ENCODE measurements at places on chromosomes 12 and 14.

- no peak for DNase-seq
Measured at GRCh38 chr12:81294325-81295190, 216.7 kb downstream of the ACSS3 start.

DNA sequence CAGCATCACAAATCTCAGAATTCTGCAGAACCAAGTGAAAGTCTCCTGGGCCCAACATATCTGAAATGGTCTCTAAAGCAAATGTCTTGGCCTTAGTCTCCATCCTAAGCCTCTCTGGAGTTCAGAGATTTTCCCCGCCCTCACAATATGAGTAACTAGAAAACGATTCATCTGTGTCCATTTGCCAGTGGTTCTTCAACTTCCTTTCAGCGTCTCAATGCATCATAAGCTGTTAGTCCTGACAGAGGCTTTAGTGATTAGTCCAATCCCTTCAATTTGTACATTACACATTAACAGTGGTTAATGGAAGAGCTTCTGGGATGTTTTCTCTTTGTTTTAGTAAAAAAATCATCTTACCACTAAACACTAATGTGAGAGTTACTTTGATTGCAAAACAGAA, 17.4 kb downstream of the NPC2 start:
- no peak for DNase-seq

DNA sequence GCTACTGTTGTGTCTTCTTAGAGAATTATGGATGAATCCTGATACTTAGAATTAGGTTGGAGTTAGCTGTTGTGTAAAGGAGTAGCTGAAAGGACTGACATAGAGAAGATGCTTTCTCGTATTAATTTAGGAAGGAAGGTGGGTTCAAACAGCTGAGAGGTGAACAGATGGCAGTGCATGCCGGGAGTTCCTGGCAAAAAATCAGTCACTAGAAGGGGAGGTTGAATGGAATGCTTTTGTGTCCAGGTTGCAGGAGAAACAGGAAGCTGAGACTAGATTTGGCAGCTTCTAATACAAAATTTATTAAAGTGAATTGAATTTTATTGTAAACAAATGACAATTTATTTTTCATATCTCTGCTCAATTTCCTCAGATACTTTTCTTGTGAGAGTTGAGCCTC, 70.8 kb downstream of the BTG1 start:
- no peak for DNase-seq

DNA sequence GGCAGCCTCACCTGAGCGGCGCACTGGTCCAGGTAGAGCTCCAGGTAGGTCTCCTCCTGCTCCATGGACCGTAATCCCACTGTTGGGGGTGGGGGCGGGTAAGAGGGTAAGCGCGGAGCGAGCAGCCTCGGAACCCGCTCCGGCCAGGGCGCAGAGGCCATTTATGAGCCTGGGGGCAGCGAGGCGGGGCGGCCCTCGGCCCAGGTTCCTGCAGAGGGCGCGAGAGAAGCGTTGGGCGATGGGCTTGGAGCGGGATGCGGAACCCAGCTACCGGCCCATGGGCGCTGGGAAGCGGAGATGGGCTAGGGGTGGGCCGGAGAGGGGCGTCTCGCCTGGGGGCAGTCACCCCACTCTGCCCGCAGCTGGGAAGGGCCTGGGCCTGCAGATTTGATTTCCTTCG, at the start of gene TBPL2:
Gene TBPL2 (minus strand): TSS at position 232 of the 400 bp plus-strand sequence. CDS start 167 bp downstream, at position 65.
- DNase-seq, result no peak

DNA sequence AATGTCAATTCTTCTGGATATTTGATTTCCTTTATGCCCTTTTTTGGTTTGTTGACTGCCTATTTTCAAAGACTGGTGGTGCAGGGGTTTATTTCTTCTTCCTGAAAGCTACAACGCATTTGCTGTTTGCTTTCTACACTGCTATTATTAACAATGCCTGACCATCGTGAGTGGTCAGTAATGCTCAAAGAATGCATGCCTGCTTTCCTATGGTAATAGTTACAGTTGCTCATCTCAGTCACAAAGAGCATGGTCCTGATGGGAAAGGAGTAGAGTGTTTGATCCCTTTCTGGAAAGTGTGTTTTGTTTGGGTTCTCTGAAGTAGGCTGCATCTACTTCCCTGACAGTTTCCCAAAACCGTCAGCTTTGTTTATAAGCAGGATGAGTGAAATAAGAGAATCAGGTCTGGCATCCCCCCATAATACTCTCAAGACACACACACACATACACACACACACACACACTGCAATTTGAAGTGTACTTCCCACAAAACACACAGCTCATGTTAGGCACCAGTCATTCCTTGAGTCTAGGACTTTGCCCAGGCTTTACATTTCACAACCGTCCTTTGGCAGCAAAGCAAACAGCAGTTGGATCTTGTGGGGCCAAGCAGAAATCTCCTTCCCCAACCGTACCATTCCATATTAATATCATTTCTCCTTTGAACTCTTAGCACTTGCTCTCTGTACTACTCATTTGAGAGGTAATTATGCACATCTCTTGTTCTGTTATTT, 56.6 kb downstream of the SUDS3 start:
- no peak for DNase-seq

DNA sequence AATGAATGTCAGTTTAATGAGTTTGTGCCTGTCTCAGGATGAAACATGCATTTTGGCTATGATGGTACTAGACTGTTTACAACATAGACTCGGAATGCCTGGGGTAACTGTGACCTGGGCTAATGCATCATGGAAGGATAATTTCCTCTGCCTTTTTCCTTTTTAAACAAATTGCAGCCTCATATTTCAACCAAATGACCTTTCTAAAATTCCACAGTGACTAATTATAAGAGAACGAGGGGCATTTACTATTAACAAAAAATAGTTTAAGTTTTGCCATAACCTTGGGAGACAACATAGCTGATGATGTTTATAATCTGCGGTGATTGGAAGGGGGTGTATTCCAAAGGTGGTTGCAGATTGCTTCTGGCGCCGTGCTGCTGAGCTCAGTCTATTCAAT, 1140.5 kb downstream of the GALC start:
- no peak for DNase-seq
